Retina (tissue), 1 donor: ENCODE measurements at places on chromosomes 1 and 21.

- no peak for DNase-seq
These were observed 202.3 kb downstream of the GREM2 start for GRCh38 chr1:240409615-240410014.

GRCh38 chr1:222546548-222547259, 1.2 kb downstream of the HHIPL2 start:
- DNase-seq = peak; percentile 45

DNA sequence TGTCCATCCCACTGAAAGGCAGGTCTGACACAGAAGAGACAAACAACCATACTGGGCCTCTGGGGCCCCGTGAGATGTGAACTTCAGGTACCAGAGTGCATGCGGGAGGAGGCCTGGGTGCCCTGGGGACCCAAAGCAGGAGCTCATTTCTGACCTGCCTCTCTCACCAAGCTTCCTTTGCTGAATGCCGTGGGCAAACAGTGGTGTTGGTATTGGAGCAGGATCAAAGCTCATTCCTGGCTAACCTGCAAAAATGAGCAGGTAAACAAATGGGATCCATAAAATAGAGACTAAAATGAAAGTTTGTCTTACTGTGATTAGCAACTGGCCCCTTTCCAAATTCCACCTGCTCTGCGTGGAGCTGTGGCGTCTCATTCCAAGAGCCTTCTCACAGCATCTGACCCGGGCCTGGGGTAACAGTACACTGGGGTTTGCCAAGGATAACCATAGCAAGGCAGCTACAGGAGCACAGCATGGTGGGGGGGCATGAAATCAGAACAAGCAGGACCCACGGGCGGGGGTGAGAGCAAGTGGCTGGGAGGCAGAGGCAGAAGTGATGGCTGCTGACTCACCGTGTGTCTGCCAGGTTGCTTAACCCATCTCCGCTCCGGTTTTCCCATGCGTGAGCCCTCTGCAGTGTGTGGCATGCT, 103.6 kb downstream of the KIF26B start:
- DNase-seq = peak; percentile 2

DNA sequence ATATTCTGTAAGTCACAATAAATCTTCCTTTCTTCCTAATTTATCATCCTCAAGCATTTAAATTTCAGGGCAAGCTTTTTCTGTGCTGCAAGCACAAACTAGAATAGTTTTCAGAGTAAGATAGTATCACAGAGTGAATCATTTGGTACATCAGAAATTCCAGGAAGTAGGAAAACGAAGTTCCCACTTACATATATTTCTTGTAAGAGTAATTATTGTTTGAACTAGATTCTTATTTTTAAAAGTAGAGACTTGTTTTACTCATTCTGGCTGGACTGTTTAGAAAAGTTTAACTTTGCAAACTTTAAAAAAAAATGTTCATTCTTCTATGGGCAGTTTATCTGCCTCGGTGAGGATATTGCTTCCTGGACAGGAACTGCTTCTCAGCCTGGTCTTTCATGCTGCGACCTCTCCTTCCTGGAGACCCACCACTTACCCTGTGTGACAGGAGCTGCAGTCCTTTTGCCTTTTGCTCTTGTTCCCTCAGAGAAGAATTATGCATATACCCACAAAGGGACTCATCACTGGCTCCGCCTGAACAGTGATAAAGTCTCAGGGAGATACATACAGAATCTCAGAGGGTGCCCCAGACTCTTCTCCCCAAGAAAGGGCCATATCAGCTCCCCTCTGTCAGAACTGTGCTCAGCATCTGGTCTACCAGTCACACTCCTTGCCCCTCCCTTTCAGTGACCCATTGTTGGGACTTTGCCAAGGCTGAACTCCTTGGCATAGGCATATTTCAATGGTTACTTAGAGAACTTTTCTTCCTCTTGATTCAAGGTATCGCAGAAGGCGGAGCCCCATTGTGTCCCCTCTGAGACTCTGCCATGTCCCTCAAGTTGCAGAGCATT, 102.7 kb upstream of the CD55 start:
- DNase-seq = no peak

DNA sequence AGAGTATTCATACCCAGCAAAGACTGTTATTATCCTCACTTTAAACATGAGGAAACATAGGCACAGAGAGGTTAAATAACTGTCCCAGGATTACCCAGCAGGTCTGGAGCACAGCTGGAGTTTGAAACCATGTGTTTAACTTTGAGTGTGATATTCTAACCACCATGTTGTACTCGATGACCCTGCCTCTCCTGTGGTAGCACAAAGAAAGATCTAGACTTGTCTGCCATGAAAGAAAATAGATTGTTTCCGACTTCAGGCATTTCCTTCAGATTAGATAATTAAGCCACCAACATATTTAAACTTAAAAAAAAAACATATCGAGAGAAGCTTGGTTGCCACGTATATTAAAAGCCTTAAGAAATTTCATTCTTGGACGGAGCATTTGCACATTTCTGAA, 104.6 kb upstream of the RUNX1 start:
- no peak for DNase-seq

DNA sequence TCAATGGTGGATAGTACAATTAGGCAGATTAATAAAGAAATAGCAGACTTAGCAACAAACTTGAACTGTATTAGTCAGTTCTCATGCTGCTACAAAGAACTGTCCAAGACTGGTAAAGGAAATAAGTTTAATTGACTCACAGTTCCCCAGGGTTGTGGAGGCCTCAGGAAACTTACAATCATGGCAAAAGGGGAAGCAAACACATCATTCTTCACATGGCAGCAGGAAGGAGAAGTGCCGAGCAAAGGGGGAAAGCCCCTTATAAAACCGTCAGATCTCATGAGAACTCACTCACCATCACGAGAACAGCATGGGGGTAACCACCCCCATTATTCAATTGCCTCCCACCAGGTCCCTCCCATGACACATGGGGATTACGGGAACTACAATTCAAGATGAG, 27.1 kb upstream of the PDE4B start:
- no peak for DNase-seq

- DNase-seq = no peak
These were observed 21.5 kb downstream of the WLS start for GRCh38 chr1:68210829-68211228.
